Ureter (tissue), 1 donor: ENCODE measurements at places on chromosomes 12 and 14. TPM values are rescaled to one million over a fixed set of nuclear protein-coding genes. Genes with fewer than 3 reads are reported as not detected.

- DNase-seq, result no peak
Observed at GRCh38 chr12:124588751-124589267, 21.4 kb upstream of the NCOR2 start.

DNA sequence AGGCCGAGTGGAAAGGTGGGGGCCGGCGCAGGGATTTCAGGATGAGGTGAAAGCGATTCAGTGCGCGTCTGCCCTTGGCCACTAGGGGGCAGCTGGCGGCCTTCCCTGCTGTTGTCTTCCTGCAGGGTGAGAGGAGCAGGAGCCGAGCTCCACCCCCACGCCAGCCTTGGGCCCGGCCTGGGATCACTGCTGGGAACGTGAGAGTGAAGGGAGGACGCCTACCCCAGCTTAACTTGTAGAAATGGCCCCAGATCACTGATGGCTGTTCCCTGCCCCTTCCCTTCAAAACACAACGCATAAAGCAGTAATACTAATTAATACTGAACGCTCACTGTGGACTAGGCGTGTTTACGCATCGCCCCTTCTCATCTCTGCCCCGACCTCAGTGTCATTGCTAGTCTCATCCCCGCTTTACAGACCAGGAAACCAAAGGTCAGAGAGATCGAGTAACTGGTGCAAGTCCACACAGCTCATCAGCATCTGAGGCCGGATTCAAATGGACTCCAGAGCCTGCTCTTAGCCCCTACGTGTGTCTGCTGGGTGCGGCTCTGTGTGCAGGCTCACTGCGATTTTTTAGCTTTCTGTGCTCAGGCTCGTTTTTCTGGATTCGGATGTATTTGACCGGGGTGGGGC, 24.3 kb downstream of the MVK start:
- DNase-seq, result peak; percentile 89

- no peak for DNase-seq
Observed at GRCh38 chr12:6181583-6182278, 18.5 kb upstream of the CD9 start.

- no peak for DNase-seq
Observed at GRCh38 chr14:57389646-57390036, 745 bp upstream of the NAA30 start.

DNA sequence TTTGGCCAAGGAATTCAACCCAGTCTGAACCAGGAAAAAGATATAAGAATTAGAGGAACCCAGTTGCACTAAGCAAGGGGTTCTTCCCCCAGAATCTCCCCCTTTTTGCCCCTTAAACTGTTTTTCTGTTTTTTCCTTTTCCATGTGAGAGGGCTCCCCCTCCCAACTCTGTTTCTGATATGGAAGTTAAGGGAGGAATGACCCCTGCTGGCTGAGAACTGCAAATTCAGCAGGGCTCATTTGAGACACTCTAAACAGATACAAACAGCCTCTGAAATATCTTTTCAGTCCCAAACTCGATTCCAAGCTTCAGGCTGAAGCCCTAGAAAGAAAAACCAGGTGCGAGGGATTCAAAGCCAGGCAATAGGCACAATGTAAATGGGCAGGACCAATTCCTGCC, 132.7 kb downstream of the SLC41A2 start:
- no peak for DNase-seq

- no peak for DNase-seq
Observed at GRCh38 chr14:100065111-100065871, at the start of gene EVL. Gene EVL (plus strand): TSS chr14:100065422. CDS start chr14:100065501, 79 bp downstream.

GRCh38 chr12:85057370-85057963, 21.3 kb downstream of the LRRIQ1 start:
- no peak for DNase-seq

DNA sequence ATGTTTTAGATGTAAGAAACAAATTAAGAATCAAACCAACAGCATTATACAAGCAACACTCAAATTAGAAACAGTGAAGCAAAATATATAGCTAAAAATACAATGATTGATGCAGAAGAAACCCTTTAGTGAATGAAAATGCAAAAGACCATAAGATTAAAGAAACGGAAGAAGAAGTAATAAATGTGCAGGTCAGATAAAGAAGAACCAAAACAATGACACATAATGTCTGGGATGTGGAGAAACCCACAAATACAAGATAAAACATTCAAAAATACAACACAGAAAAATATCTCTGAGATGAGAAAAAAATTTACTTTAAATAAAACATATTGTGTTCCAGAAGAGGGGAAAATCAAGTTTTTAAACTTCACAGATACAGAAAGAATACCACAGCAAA, 73.4 kb upstream of the AVPR1A start:
- no peak for DNase-seq

DNA sequence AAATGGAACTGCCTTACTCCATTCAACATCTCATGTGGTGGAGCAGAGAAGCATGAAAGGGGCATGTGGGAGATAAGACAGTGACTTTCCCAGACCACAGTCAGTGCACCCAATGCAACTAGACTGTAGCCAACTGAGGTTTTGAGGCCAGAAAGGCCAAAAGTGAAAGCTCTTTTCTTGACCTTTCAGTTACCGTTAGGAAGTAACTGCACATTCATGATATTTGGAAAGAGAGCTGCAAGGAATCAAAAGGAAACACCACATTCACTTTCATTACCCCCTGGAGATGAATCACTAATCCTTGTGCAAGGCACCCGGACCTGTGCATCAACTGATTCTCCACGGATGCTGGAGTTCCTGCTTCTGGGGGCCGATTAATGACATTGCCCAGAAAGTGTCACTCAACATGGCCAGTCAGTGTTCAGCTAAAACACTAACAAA, 72.9 kb upstream of the ELK3 start:
- no peak for DNase-seq

DNA sequence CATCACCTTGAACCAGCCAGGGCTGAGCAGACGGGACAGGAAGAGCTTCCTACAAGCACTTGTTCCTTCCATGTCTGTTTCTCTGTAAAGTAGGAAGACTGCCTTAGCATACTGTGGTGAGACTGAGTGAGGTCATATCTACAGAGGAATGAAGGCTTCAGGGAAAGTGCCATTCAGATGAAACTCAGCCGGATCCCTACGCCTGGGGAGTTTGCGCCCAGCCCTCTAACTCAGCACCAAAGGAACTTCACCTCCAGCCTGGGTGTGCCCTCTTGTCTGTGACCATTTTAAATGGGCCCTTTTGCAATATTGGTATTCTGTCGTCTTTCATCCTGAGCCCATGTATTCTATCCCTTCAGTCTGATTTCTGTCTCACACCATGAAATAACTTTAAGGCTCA, 175.6 kb upstream of the FKBP4 start:
- DNase-seq, result no peak

DNA sequence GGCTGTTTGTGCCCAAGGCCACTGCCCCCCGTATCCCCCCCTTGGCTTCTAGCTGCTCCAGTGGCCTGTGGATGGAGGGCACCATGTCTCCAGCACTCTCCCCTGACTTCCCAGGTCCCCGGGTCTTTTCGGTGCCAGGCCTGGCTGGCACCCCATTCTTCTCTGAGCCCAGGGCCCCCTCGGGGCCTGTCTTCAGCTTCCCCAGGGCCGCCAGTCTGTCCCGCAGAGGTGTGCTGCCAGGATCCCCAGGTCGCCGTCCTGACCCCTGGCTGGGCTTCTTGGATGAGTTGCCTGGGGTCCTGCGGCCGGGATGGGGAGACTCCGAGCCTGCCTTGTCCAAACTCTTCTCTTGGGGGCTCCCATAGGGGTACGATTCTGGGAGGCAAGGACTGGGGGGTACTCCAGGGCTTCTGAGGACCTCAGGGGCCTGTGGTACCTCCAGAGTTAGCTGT, 32.5 kb downstream of the NCKAP5L start:
- no peak for DNase-seq

DNA sequence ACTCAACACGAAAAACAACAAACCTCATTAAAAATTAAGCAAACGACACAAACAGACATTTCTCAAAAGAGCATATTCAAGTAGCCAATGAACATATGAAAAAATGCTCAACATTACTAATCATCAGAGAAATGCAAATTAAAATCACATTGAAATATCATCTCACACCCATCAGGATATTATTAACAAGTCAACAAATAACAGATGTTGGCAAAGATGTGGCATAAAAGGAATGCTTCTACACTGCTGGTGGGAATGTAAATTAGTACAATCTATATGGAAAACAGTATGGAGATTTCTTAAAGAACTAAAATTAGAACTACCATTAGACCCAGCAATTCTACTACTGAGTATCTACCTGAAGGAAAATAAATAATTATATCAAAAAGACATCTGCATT, 182.2 kb downstream of the KITLG start:
- no peak for DNase-seq

DNA sequence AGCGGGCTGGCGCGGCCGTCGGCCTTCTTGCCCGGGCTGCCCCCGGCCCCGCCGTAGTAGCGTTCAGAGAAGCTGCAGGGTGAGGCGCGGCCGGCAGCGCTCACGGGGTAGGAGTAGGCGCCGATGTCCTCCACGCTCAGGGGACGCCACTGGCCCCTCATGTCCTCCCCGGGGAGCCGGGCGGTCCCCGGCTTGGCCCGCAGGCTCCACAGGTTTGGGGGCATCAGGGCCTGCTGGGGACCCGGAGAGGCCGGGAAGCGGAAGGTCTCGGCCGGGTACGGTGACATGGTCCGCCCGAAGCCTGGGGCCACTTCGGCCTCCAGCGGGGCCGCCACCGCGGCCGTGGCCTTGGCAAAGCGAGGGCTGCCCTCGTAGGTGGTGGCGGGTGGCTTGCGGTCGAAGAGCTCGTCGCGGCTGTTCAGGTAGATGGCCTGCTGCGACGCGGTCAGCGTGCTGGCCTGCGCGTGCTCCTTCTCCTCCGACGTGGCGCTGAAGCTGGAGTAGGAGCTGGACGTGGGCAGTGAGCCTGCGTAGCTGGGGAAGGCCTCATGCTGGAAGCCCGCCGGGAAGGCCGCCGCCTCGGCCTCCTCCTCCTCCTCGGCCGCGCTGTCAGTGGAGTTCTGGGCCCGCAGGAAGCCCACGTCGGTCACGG, 48.7 kb downstream of the BEGAIN start:
- no peak for DNase-seq

DNA sequence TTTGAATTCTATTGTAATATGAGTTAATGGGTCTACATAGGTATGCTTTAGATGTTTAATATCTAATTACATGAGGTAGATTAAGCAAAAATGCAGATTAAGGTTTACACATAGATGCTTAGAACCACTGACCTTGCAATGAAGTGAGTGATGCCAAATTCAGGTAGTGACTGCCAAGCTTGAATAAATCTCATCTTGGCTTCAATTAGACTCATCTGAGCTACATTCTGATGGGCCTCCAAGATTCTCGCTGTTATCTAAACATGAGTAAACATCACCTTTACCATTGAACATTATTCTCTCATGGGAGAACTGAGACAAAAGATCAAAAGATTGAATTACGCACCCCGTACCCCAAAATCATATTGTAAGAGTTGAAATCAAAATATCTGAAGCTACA, 68.8 kb upstream of the GNPNAT1 start:
- DNase-seq, result no peak

GRCh38 chr12:102551186-102551585, 70.8 kb upstream of the IGF1 start:
- DNase-seq, result no peak

GRCh38 chr14:23831596-23831995, 122.0 kb upstream of the DHRS4 start:
- DNase-seq, result no peak

DNA sequence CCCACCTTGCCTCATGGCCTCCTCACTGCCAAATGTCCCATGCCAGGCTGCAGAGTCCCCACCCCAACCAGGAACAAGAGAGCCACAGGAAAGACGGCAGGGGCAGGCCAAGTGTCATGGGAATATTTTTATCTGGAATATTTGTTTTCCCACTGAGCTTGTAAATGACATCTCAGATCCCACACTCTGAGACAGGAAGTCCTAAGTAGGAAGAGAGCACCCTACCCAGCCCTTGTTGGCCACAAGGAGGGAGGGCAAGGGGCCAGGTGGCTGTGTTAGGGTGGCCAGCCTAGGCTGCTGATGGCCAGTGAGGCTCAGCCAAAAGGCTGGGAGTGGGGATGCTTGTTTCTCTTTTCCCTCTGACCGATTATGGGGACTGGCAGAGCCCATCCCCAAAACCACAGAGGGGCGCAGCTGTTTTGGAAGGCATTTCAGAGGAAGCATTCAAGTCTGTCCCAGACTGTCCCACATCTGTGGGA, 7.7 kb upstream of the MEG3 start:
- no peak for DNase-seq

GRCh38 chr12:33044447-33044846, 147.9 kb upstream of the PKP2 start:
- no peak for DNase-seq

GRCh38 chr12:96329545-96329944, 70.7 kb downstream of the CDK17 start:
- DNase-seq, result no peak

DNA sequence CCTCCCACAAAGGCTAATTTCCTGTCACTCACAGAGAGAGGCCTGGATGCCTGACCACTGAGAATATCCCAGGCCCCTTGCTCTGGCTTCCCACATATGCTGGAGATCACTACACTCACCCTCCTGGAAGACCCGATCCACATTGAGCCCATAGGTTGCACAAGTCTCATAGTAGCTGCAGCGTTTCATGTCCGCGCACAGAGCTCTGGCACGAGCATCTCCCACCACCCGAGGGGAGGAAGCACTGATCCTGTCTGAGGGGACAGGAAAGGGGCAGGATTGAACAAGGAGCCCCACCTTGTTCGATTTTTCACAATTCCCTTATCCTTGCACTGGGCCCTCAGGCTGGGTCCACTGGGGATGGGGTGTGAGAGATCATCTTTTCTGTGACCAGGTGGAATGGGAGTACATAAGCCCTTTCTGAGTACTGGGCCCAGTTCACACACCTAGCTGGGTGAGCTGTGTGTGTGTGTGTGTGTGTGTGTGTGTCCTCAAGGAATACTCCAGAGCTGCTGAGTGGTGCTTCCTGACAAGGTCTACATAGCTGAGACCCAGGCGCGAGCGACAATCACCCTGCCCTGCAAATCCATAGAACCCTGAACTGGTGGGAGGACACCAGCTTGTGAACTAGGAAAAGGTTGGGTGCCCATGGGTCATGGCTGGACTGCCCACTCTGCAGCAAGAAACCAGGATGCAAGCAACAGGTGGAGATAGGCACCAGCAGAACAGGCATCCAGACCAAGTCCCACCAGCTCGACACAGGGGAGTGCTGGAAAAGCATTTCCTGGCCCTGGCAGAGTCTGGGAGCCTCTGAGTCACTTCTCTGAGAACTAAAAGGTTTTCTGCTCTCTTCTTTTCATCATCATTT, 5.6 kb downstream of the AGAP2 start:
- no peak for DNase-seq

Gene HOXC6
- 2.3 TPM for total RNA-seq

Gene BDKRB2
- 17.1 TPM for total RNA-seq

Gene MRPL42
- total RNA-seq, result 87.6 TPM

Gene ADGRD1
- 80.2 TPM for total RNA-seq

Gene GPRC5D
- total RNA-seq, result 0.47 TPM

Gene TAS2R7
- not detected for total RNA-seq

Gene AKAP3
- 4.2 TPM for total RNA-seq
